Endothelial cell of umbilical vein (primary cell): ENCODE measurements at places on chromosomes 12 and 14. TPM values are rescaled to one million over a fixed set of nuclear protein-coding genes. Genes with fewer than 3 reads are reported as not detected.
A peak's percentile ranks its signal among the peaks of the same experiment; 100 is the strongest.

TAS2R43 gene
- total RNA-seq, result 0.88 and 1.8 TPM in 2 replicates

ABCC9 gene
- not detected in 2 replicates for total RNA-seq

KRT78 gene
- total RNA-seq, result not detected in 2 replicates

SPX gene
- total RNA-seq, result not detected in 2 replicates

TBX3 gene
- 1.1 and 2.0 TPM in 2 replicates for total RNA-seq

CTSG gene
- total RNA-seq, result not detected in 2 replicates

FOXJ2 gene
- total RNA-seq, result 13.3 and 13.9 TPM in 2 replicates

PPFIA2 gene
- total RNA-seq, result not detected in 2 replicates

KRT73 gene
- total RNA-seq, result not detected in 2 replicates

PLA2G1B gene
- total RNA-seq, result not detected in 2 replicates

- H3K4me1 ChIP-seq, result no peaks in the 10 kb centered on the region
- no peak overlapping the region for H3K4me3 ChIP-seq
- DNase-seq, result no peak
- no peaks in the 10 kb centered on the region for H3K27me3 ChIP-seq
- H3K27ac ChIP-seq, result no peak overlapping the region
Measured at GRCh38 chr12:102388469-102388868, 91.9 kb downstream of the IGF1 start.

DNA sequence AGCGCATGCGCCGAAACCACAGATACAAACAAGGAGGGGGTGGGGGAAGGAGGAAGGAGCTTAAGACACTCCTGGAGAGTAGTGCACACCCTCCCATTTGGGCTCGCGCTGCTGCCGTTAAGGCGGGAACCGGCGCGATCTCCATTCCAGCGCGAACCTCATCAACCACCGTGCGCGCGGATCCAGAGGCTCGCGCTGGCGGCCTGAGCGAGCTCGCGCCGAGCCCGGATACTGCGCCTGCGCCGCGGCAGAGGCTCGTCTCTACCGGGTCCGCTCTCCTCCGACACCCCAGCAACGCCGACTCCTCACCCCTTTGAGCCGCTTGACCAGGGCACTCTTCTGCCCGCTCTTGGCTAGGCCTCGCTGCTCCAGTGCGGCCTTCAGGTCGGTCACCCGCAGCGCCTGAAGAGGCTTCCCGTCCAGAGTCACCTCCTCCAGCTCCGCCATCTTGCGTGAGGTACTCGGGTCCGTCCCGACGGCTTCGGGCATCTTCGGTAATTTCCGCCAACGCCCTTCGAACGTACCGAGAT, at the start of gene ACIN1:
Gene ACIN1 (minus strand): TSS at position 471 of the 530 bp plus-strand sequence. CDS start 24 bp downstream, at position 447.
- H3K4me1 ChIP-seq, result peaks cover 36% of the 10 kb centered on the region
- peak within 1 kb of the TSS; percentile 94 for H3K4me3 ChIP-seq
- H3K27ac ChIP-seq, result peak within 1 kb of the TSS; percentile 89
- DNase-seq, result peak; percentile 94
- no peaks in the 10 kb centered on the region for H3K27me3 ChIP-seq

DNA sequence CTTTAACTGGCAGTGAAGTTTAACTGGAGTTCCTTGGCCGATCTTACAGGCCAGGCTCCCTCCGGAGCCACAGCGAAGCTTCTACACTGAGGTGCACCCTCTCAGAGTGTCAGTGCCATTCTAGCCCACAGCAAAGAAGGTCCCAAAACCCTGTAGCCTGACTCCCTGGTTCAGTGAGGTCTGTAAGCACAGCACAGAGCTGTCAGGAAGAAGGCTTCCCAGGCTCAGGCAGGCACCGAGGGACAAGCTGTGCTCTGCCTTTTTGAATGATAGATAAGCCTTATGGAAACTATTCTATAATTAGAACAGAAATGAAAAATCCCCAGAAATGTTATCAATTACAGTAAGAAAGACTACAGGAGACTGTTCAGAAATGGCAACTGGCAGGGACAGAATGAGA, 40.2 kb downstream of the MOK start:
- no peaks in the 10 kb centered on the region for H3K36me3 ChIP-seq
- H3K4me1 ChIP-seq, result no peaks in the 10 kb centered on the region
- H3K4me3 ChIP-seq, result no peak overlapping the region
- DNase-seq, result no peak
- H3K27ac ChIP-seq, result no peak overlapping the region

GRCh38 chr12:4482936-4483335, 37.3 kb upstream of the FGF6 start:
- H3K27me3 ChIP-seq, result peaks cover 2% of the 10 kb centered on the region
- H3K36me3 ChIP-seq, result no peaks in the 10 kb centered on the region
- no peak for DNase-seq
- no peak overlapping the region for H3K4me3 ChIP-seq
- H3K27ac ChIP-seq, result no peak overlapping the region

DNA sequence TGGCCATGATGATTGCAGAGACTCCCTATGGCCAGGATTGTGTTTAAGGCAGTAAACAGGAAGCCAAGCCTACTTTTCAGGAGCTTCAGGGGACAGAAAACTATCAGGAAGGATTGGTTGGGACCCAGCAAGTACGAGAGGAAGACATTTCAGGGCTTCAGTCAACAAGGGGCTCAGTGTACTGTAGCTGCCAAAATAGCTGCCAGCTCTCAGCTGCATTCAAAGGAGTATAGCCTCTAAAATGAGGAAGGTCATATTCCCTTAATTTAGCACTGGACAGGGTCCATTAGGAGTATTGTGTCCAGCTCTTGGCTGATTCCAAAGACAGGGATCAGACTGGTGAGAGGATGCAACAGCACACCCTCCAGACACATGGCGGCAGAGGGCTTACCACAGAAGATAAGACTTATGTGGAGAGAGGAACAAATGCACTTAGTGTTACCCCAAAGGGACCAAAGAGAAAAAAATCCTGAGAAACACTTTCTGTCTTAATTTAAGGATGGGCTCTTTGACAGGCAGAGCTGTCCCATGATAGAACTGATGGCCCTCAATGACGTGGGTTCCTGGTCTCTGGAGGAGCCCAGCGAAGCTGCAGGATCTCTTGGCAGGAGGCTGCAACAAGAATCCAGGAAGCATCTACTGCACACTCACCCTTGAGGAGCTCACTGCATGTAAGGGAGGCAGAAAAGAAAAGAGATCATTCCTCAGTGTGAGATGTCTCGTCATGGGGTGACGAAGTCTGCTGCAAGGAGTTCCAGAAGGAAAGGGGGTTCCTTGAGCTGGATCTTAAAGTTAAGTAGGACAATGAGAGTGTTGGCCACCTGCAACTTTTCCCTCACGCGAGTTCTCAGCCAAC, 14.8 kb downstream of the BDKRB1 start:
- H3K4me3 ChIP-seq, result no peak overlapping the region
- DNase-seq, result no peak
- H3K4me1 ChIP-seq, result no peaks in the 10 kb centered on the region
- no peaks in the 10 kb centered on the region for H3K36me3 ChIP-seq

GRCh38 chr14:55964821-55965220, 153.4 kb upstream of the PELI2 start:
- no peaks in the 10 kb centered on the region for H3K36me3 ChIP-seq
- no peaks in the 10 kb centered on the region for H3K27me3 ChIP-seq
- H3K27ac ChIP-seq, result no peak overlapping the region
- no peak for DNase-seq

- no peak overlapping the region for H3K4me3 ChIP-seq
- no peak overlapping the region for H3K27ac ChIP-seq
- DNase-seq, result no peak
- no peaks in the 10 kb centered on the region for H3K36me3 ChIP-seq
Measured at GRCh38 chr12:44574586-44574985, 301.5 kb downstream of the NELL2 start.

GRCh38 chr14:75811136-75811829, 150.2 kb downstream of the TTLL5 start:
- peaks cover 8% of the 10 kb centered on the region for H3K36me3 ChIP-seq
- H3K27ac ChIP-seq, result no peak overlapping the region
- DNase-seq, result no peak
- H3K27me3 ChIP-seq, result no peaks in the 10 kb centered on the region

- H3K4me1 ChIP-seq, result no peaks in the 10 kb centered on the region
- no peaks in the 10 kb centered on the region for H3K36me3 ChIP-seq
- no peak overlapping the region for H3K4me3 ChIP-seq
- H3K27me3 ChIP-seq, result peaks cover 5% of the 10 kb centered on the region
Measured at GRCh38 chr12:94033784-94034183, 114.6 kb upstream of the PLXNC1 start.

- no peak for DNase-seq
- H3K4me1 ChIP-seq, result no peaks in the 10 kb centered on the region
- no peak overlapping the region for H3K27ac ChIP-seq
- H3K36me3 ChIP-seq, result no peaks in the 10 kb centered on the region
- no peak overlapping the region for H3K4me3 ChIP-seq
Measured at GRCh38 chr12:13339538-13339937, 143.0 kb downstream of the EMP1 start.

- no peak overlapping the region for H3K27ac ChIP-seq
- no peak for DNase-seq
- H3K4me3 ChIP-seq, result no peak overlapping the region
- H3K4me1 ChIP-seq, result no peaks in the 10 kb centered on the region
- no peaks in the 10 kb centered on the region for H3K36me3 ChIP-seq
- H3K27me3 ChIP-seq, result no peaks in the 10 kb centered on the region
Measured at GRCh38 chr14:93395231-93395630, 35.5 kb upstream of the UNC79 start.

GRCh38 chr14:33019346-33019745, 80.7 kb downstream of the NPAS3 start:
- no peak for DNase-seq
- H3K4me3 ChIP-seq, result no peak overlapping the region
- no peak overlapping the region for H3K27ac ChIP-seq

DNA sequence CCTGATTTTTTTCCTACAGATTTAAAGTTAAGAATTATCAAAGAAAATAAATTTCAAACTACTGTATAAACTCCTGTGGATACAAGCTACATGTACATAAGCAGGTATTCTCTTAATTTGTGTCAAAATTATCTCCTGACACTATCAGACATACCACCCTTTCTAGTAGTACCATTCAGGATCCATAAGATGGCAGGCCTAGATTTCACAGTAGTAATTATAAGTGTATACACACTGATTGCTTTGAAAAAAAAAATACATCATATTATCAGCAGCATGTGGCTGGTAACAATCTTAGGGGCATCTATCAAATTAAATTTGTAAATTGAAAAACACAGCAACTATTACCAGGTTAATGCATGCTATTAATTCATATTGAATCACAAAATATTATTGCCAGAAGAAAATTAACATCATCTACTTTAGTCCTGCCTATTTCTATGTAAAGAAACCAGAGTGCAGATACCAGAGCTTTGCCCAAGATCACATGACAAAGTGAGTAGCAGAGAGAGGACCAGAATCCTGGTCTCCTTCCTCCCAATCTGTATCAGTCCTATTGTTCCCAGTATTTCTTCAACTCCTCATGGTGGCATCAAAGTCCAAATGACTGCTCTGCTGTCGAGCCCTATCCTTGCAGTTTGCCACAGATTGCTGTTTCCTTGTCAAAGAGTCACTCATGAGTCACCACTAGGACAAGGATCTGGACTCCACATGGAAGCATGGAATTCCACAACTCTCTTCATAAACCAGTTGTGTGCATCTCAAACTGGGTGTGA, 27.7 kb upstream of the CALM1 start:
- no peak overlapping the region for H3K27ac ChIP-seq
- no peaks in the 10 kb centered on the region for H3K36me3 ChIP-seq
- no peaks in the 10 kb centered on the region for H3K27me3 ChIP-seq
- DNase-seq, result peak; percentile 25
- H3K4me3 ChIP-seq, result no peak overlapping the region

DNA sequence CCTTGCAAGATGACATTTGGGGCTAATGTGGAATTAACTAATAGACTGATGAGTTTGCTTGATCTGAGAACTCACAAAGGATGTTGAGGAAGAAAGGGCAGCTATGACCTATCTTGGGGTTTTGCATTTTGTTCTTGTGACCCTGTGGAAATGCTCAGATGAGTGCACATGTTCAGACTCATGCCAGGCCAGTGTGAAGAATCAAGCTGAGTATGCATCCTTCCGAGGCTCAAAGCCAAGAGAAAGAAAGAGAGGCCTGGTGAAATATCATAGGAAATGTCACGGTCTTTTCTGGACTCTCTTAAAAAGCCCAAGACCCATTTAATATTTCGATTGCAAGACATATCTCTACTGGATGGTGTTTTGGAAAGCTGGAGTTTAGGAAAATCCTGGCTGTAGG, 96.3 kb downstream of the CACNA1C start:
- no peak for DNase-seq
- H3K4me3 ChIP-seq, result no peak overlapping the region
- no peaks in the 10 kb centered on the region for H3K36me3 ChIP-seq
- no peaks in the 10 kb centered on the region for H3K4me1 ChIP-seq

DNA sequence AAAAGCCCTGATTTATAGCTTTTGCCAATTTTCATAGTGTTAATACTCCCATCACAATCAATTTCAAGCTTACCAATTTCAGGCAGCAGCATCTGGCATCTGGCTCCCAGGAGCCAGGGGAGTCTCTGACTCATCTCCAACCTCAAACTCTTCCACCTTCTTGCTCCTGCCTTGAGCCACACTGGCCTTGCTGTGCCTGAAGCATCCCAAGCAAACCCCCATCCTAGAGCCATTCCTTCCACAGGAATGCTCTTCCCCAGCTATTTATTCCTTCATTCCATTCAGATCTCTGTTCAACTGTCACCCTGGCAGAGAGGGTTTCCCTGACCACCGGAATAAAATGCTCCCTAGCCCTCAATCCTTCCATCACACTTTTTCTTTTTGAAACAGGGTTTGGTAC, 13.9 kb upstream of the PPP1CC start:
- no peak overlapping the region for H3K4me3 ChIP-seq
- no peak overlapping the region for H3K27ac ChIP-seq
- DNase-seq, result no peak

GRCh38 chr14:23388996-23389395, 12.2 kb downstream of the CMTM5 start:
- DNase-seq, result no peak
- H3K36me3 ChIP-seq, result no peaks in the 10 kb centered on the region
- no peak overlapping the region for H3K4me3 ChIP-seq
- no peaks in the 10 kb centered on the region for H3K27me3 ChIP-seq
- H3K4me1 ChIP-seq, result no peaks in the 10 kb centered on the region

DNA sequence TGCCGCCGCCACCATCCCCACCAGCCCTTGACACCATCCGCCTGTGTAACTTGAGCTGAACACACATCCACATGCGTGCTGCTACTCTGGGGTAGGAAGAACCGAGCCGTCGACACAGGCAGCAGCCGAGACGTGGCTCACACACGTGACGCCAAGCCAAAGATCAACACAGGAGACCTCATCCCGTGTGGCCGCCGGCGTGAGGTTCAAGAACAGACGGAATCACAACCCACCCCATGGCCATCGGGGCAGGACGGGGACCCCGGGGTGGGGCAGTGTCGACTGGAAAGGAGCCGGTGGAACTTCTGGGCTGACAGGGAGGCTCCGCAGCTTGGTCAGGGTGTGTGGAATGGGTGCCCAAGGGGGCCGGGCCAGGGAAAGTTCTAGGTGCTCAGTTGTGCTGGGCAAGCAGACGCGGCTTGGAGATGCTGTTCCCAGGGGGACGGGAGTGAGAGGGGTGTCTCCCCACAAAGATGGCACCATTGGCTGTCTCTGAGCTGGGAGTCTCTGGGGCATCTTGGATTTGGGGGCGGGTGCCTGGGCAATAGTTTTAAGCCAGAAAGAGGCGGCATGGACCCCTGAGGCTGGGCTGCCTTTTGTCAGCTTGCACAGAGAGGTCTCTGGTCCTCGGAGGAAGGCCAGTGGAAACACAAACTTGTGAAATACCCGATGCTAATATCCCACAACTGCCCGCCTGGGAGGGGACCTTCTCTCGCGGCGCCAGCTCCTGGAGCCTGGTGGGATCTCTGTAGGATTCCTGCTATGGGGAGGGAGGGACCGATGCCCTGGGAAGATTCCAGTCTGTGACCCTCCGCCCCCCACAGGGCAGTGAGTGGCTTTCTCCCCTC, 41.8 kb downstream of the GALNT9 start:
- H3K36me3 ChIP-seq, result no peaks in the 10 kb centered on the region
- DNase-seq, result no peak
- H3K4me1 ChIP-seq, result no peaks in the 10 kb centered on the region
